ENCODE measurements at places on chromosomes 11 and 22. TPM values are rescaled to one million over a fixed set of nuclear protein-coding genes. Genes with fewer than 3 reads are reported as not detected.

Gene SMTNL1
- total RNA-seq = not detected

Gene ZMAT5
- 21.2 TPM for total RNA-seq

Gene DDT
- total RNA-seq = 93.3 TPM

Gene BIRC3
- 0.29 TPM for total RNA-seq

Gene KRTAP5-10
- not detected for total RNA-seq

Gene OR4S2
- total RNA-seq = not detected

Gene CNTF
- 3.9 TPM for total RNA-seq

Gene PACSIN3
- 59.6 TPM for total RNA-seq

Gene CHRM1
- 0.67 TPM for total RNA-seq

Gene BRSK2
- 53.2 TPM for total RNA-seq

Gene MPEG1
- total RNA-seq = not detected

Gene DDIAS
- 7.8 TPM for total RNA-seq

Gene CBLIF
- total RNA-seq = 17.9 TPM

Gene OR8D1
- total RNA-seq = not detected
